ENCODE measurements at places on chromosomes 1 and 21. TPM values are rescaled to one million over a fixed set of nuclear protein-coding genes. Genes with fewer than 3 reads are reported as not detected.

SPRR1A gene
- not detected for total RNA-seq

IGFN1 gene
- not detected for total RNA-seq

ACOT11 gene
- total RNA-seq = 0.52 TPM

CA6 gene
- total RNA-seq = not detected

RGS1 gene
- 67.6 TPM for total RNA-seq

DNA sequence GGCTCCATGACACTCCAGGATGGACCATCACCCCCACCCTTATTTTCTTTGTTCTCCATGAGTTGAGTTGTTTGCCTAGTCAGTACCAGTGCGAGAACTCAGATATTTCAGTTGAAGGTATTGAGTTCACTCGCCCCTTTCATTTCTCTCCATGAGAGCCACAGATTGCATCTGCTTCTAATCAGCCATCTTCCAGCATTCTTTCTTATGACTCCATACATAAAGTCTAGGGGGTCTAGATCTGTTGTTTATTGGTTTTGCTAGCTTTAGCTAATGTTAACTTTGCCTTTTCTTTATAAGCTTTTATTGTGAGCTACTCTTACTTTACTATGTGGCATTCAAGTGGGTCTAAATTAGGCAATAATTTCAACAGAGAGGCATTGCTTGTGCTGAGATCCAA is 71.6 kb upstream of the PDC start:
- no peak for DNase-seq

DNA sequence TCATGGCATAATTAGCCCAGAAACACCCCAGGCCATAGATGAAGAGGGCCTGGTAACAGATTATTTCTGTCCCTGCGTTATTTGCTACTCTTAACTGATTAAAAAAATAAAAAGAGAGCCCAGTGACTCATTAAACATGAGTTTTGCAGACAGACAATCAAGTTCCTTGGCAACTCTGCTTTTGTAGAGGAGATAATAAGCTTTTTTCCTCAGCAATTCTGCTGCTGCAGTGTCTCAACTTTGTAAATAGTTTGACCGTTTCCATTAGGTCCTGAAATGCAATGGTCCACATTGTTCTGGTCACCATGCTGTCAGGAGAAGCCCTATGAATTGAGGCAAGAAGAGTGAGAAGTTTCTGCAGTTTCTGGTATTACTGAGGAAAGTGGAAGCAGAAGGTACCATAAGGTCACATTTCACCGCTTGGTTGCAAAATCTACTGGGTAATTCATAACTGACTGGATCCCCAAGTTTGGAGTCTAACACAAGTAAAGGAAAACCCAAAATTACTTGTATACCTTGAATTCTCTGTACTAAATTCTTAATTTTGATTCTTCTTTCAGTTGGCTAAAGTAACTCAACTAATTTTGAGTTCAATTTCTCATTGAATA is 139.5 kb downstream of the ZZZ3 start:
- DNase-seq = no peak

DNA sequence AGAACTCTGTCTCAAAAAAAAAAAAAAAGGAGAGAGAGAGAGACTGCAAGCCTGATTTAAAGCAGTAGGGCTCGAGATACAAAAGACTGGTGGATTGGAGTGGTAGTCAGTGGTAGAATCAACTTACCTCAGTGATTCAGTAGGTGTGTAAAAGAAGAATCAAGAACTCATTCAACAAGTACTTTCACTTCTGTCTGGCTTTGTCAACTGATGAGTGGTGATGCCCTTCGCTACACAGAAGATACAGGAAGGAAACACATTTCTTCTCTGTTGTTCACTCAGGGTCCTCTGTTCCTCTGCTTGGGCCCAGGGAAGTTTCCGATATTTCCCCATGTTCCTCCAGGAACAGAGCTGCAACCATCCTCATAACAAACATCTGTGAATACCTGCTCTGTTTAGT is 68.6 kb upstream of the COG2 start:
- no peak for DNase-seq

DNA sequence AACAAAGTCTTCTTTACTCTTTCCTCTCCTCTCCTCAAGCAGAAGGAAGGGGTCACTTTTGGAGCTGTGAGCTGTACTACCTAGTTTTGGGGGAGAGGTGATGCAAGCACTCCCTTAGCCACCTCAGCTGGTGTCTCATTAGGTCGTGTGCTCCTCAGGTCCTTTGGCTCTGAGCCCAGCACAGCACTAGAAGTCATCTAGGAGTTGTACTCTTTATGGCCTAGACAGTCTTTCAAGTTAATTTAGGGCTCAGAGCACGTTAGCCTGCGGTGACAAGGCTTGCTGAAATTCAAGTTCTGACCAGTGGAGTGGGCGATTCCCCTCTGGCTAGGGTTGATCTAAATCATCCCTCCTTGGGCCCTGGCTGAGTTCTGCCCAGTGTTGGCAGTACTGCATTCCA is 48.0 kb upstream of the WDR26 start:
- no peak for DNase-seq

GRCh38 chr1:85569122-85569521 is 11.4 kb upstream of the CCN1 start:
- DNase-seq = no peak
